NCI-H524 (cell line): ENCODE measurements at places on chromosomes 7 and 10.

GRCh38 chr7:3246127-3246526 is 54.9 kb upstream of the SDK1 start:
- DNase-seq, result peak; percentile 77

DNA sequence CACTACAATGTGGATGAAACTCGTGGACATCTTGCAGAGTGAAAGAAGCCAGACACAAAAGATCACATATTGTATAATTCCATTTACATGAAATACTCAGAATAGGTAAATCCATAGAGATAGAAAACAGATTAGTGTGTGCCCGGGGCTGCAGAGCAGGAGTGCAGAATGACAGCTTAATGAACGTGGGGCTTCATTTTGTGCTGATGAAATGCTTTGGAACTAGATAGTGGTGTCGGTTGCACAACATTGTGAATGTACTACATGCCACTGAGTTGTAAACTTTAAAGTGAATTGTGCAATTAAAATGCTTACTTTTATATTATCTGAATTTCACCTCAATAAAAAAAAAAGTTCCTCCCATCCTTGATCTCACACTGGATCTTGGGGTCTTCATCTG is 31.8 kb upstream of the CARD11 start:
- no peak for DNase-seq

DNA sequence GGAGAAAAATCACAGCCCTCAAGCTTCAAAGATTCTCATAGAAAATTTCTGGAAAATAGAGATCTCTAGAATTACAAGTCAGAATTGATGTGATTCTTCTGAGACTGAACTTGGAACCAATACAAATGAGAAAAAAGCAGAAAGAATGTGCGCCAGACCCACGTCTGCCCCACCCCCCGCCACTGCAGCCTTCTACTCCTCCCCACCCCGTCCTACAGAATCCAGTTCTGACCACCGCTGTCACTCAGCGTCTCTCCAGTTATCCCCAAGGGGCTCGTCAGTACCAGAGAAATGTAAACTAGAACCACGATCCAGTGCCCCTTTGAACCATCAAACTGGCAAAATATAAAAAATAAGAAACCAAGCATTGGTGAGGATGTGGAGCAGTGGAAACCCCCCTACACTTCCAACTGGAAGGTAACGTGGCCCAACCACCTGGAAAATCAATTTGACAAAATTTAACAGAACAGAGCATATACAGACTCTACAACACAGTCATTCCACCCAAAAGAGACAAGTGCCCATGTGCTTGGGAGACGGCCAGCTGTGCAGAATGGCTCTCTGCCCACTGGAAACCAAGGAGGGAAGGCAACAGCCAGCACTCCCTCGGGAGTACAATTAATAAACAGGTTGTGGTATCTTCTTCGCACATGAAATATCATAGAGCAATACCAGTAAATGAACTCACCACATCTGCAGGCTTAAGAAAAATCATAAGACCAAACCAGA is 397.9 kb downstream of the TNS3 start:
- DNase-seq, result peak; percentile 69

DNA sequence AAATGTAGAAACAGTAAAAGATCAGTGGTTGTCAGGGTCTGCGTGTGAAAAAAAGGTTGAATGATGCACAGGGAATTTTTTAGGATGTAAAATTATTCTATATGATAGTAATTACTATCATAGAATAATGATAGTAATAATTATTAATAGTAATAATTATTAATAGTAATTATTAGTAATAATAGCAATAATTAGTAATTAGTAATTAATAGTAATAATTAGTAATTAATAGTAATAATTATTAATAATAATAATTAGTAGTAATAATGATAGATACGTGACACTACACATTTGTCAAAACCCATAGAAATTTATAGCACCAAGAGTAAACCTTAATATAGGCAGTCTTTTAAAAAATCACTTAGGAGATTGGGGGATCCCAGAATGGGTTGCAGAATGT is 4.5 kb upstream of the NUDCD3 start:
- no peak for DNase-seq

DNA sequence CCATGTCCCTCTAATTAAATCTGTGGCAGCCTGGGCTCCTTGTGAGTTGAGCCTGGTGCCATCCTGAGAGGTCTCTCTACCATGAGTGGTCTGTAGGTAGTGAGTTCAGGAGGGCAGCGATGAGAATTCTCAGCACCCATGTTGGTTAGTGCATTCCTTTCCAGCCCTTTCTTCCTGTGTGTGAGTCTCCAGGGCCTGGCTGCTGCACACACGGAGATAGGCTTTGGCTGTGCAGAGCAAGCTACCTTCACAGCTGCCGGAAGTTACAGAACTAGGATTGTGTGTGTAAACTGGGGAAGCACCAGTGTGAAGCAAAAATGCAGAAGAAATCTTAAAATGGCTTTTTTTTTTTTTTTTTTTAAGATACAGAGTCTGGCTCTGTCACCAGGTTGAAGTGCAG is 358.6 kb downstream of the PAXIP1 start:
- DNase-seq, result no peak
